ENCODE measurements at places on chromosomes 5 and 9.

DNA sequence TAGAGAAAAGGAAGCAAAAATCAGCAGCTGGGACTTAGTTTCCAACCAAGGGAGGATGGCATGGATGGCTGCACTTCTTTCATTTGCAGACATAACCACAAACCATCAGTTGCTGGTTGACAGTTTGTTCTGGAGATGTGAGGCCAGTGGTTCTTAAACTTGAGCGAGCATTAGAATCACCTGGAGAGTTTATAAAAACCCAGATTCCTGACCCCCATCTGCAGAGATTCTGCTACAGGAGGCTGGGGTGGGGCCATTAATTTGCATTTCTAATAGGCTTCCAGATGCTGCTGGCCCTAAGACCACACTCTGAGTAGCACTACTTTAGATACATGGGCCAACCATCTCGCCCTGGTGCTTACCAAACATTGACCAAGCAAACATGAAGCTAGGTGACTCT is 60.8 kb downstream of the MARCHF3 start:
- DNase-seq, result no peak

DNA sequence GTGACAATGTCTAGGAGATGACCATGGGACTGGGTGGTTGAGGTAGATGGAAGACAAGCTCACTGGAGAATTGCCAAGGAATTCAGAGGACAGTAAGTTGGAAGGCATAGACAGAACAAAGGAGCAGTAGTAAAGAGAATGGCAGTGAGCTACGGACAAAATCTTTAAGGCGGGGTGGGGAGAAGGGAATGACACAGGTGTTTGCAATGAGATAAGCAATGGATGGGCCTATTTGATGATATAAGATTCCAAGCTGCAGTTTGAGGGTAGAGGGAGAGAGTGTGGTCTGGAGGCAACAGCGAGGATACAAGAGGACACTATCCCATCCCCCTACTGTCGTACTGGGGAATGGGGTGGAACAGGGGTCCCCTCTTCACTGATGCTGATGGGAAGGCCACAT is 14.4 kb downstream of the PTTG1 start:
- no peak for DNase-seq

DNA sequence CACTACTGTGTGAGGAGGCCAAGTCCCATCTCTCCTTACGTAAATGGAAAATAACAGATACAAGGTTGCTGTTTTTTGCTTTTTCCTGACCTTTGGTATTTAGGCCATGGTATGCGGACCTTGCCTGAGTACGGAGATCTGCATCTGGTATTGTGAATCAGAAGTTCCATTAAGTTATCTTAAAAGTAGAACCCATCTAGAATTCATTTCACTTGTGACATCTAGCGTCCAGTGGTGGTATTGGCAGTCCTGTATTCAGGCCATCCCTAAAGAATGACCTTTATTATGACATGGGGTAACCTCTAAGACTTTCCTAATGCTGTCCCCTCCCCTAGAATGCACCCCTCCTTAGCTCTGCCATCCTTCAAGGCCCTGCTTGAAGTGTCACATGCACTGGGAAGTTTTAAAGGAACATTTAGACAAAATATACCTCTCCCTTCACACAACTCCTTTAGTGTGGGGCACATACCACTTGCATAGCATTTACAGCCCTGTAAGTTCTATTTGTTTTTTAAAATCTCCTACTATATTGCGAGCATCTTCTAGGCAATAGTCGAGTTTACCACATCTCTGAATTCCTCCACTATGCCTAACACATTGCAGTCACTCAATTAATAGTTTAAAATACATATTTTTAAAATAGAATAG is 1.9 kb upstream of the SPDL1 start:
- peak; percentile 23 for DNase-seq

GRCh38 chr9:76114144-76114543 is 223.7 kb downstream of the PCSK5 start:
- DNase-seq, result no peak

DNA sequence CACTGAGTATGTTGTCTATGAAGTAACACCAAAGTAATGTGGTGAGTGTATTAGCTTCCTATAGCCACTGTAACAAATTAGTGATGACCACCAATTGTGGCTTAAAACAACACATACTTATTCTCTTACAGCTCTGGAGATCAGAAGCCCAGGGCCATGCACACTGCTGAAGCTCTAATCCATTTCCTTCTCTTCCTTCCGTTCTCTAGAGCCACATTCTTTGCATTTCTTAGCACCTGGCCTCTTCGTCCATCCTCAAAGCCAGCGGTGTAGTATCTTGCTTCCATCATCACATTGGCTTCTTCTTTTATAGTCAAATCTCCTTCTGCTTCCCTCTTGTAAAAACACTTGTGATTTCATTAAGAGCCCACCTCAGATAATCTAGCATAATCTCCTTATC is 230.3 kb upstream of the RFX3 start:
- DNase-seq, result no peak

- peak; percentile 17 for DNase-seq
Measured at GRCh38 chr5:157443041-157443549, 16.9 kb upstream of the NIPAL4 start.

GRCh38 chr5:133128066-133128465 is 76.3 kb downstream of the HSPA4 start:
- DNase-seq, result no peak

DNA sequence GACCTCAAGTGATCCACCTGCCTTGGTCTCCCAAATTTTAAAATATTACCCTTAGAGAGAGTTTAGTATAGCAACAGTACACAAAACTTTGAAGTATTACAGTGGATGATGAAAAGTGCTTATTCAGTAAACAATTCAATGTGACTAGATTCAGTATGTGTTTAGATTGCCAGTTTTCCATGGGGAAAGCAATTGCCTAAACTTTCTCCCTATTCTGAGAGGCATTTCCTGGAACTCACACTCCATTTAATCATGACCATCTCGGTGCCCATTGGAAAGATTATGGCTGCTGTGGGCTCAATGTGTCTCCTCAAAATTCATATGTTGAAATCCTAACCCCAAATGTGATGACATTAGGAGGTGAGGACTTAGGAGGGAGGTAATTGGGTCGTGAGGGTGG is 38.9 kb upstream of the MYO10 start:
- no peak for DNase-seq

DNA sequence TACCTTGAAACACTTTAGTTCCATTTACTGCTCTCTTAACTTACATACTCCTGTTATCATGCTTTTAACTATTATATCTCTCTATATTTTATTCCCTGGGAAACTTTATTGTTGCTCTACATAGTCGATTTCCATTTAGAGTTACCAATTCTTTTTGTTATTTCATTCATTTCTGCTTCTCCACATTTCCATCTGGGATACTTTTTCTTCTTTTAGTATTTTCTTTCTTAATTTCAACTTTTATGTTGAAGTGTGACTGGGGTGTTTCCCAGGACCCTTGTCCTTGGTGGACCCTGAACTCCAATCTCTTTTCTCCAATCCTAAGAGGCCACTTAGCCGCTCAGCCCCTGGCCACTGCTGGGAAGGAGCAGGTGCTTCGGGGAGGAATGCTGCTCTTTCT is 36.0 kb downstream of the PSD2 start:
- DNase-seq, result no peak

DNA sequence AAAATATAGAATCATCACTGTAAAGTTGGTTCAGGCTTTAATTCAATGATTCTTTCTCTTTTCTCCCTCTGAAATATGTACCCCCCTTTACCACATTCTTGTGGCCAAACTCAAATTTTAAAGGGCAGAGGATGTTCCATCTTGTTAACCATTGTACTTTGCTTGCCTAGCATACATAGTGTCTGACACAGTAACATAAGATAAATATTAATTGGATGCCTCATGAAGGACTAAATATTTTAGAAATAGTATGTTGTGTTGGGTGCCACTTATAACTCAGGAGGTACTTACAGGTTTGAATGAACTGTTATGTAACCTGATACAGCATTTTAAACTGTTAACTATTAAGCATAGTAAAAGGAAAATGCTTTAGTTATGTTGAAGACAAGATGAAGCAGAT is 71.5 kb downstream of the NIPBL start:
- DNase-seq, result no peak

DNA sequence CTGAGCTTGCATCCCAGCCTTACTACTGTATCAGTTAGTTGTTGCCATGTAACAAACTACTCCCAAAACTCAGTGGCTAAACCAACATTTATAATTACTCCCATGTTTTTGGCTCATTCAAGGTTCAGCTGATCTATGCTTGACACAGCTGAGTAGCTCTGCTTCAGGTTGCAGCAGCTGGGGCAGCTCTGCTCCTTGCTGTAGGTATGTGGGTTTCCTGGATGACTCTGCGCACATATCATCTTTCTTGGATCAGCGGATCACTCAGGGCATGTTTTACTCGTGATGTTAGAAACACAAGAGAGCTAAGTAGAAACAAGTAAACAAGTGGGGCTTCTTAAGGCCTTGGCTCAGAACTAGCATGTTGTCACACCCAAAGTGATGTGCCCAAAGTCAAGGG is 15.1 kb downstream of the TEK start:
- DNase-seq, result no peak

- DNase-seq, result no peak
Measured at GRCh38 chr9:133050142-133050541, 11.6 kb upstream of the CEL start.

GRCh38 chr5:26482810-26483375 is 555.5 kb downstream of the CDH9 start:
- peak; percentile 75 for DNase-seq

DNA sequence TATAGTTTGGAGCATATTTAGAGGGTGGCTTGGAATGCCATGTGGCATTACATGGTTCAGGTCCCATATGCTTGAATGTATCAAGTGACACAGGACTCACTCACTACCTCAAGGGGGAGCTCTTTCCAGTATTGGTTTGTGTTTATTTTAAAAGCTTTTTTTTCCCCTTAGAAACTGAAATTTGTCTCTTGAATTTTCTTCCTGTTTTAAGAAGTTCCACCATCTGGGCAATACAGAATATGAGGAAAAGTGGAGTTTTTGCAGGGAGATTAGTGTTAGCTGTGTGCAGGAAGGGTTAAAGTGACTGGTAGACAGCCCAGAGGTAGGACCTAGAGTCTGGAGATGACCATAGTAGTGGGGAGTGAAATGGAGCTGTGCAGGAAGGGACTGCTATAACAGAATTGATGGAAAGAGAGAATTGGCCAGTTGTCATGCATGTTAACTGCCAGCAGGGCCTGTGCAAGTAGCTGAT is 36.6 kb downstream of the CTNNA1 start:
- peak; percentile 7 for DNase-seq

DNA sequence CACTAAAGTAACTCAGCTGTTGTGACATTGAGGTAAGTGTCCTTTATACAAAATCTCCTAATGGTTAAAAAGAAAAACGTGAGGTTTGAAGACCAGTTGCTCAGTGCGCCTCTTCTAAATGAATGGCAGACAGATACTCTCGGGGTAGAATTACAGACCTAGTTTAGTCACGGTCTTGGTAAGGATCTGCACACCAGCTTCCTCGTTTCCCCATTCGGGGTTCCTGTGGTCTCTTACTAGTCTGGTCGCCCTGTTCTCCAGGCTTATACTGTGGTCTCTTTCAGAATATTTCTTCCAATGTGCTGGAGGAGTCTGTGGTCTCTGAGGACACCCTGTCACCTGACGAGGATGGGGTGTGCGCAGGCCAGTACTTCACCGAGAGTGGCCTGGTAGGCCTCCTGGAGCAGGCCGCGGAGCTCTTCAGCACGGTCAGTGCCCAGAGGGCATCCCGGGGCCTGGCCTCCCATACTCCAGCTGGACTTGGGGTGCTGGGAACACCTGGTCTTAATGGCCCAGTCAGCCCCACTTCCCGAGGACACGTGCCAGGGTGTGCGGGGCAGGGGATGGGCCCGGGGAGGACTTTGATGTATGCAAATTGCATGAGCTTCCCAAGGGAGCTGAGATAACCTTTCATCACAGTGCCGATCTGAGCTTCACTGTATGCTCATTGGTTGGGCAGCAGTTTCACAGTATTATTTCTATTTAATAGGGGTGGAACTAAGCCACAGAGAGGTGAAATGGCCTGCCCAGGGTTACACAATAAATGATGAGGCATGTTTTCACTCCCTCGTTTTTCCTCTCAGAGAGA is 224.5 kb downstream of the DOCK8 start:
- no peak for DNase-seq

Measured in NCI-H1092 treated with DMSO at 0.1 percent for 48 hours (cell line).